ENCODE measurements at places on chromosomes 16 and 17.

DNA sequence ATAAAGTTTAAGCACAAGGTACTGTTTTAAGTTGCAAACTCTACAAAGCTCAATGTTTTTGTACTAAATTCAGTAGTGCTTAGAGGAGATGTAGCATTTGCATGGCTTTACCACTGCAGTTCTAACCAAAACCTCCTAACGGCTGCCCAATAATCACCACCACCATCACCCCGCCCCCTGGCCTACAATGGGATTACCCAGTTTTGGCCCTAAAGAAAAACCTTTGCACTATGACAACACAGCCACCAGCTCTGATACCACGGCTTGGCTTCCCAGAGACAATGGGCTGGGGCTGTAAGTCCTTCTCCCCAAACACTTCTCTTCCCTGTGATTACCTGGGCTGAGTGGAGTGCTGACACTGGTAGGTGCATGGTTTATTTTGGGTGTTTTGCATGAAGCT is 58.4 kb upstream of the MTMR4 start:
- no peak for DNase-seq

GRCh38 chr17:20156196-20157000 is 147.2 kb downstream of the SPECC1 start:
- peak; percentile 41 for DNase-seq

GRCh38 chr17:62188713-62189112 is 123.6 kb upstream of the MED13 start:
- DNase-seq: no peak

GRCh38 chr17:48554412-48555257 is 9.7 kb upstream of the HOXB2 start:
- no peak for DNase-seq

- no peak for DNase-seq
These were observed 527 bp upstream of the UBE2Z start for GRCh38 chr17:48907713-48908046.

GRCh38 chr17:15273141-15273793 is 8.1 kb upstream of the PMP22 start:
- no peak for DNase-seq

DNA sequence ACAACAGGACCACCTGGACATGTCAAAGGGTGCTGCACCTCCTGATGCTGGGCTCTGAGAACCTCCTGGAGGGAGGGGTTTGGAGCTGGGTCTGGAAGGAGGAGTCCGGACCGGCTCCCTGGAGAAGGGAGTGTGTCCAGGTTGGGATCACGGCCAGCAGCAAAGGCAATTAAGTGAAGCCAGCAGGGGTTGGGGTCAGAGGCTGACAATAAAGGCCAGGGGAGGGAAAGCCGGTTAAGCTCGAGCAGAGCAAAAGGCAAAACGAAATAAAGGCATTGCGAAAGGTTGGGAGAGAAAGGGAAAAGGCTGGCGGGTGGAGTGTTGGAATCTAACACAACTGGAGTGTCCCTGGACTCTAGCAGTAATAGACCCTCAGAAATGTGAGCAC is 992 bp upstream of the CACNG4 start:
- DNase-seq: no peak

DNA sequence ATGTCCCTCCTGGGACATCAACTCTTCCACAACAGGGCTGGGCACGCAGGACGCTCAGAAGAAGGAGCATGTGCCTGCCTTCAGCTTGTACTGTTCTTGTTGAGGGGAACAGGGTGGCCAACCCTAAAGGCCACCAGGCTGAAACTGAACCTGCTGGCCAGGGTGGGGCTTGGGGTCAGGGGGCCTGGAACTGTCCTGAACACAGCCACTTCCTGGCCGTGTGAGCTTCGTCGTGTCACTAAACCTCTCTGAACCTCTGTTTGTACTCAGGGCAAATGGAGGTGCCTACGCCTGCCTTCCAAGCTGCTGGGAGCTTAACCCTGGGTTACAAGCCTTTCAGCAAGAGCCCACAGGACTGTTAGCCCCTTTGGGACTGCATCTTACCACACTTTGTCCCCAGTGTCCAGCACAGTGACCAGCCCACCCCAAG is 6.7 kb downstream of the ARHGAP27 start:
- DNase-seq: no peak

GRCh38 chr16:9598731-9599083 is 507.3 kb downstream of the HAPSTR1 start:
- DNase-seq: no peak

GRCh38 chr17:33534087-33534486 is 241.0 kb upstream of the ASIC2 start:
- no peak for DNase-seq

- DNase-seq: no peak
These were observed 110.6 kb downstream of the PRKCA start for GRCh38 chr17:66412857-66413558.

DNA sequence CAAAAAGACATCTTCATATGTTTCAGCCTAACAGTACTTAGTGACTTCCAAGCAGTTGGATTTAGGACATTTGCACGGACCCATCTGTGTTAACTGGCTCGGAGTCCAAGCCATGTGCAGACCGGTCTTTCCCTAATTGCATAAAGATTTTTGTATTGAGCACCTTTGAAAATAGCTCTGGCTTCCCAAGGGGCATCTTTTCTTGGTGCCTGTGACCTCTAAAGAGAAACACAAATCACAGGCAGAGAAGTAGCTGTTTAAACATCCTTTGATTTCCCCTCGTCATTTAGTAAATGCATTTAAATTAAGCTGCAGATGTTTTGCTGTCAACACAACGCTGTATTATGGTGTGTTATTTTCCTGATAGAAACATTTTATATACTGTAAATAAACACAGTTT is 288.2 kb upstream of the SALL1 start:
- DNase-seq: no peak

DNA sequence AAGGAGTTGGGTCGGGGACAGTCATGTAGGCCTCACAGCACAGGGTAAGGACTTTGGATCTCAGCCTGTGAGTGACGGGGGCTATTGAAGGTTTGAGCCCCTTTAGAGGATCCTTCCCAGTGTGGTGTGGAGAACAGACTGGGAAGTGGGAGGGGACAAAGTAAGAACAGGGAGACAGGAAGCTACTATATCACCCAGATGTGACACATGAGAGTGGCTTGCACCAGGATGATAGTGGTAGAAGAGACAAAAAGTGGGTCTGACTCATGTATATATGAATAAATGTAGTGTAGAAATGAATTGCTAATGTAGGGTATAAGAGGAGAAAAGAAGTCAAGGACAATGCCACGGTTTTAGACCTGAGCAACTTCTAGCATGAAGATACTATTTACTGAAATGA is 4.5 kb downstream of the NUP93 start:
- DNase-seq: no peak

DNA sequence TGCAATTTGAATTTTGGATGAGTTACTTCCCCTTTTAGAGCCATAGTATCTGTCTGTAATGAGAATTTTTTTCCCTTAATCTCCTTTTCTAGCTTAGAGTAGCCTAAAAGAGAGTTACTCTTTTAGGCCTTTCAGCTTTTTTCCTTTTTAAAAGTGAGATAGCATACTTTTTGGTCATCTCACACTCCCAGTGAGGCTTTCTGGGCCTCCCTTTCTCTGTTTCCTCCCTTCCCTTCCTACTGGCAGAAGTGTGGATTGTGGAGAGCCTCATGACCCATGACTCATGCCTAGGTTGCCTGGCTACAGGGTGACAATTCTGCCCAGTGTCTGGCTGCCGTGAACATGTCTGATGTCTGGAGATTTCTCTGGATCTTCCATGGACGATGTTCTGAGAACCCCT is 15.2 kb downstream of the KRT23 start:
- DNase-seq: no peak

DNA sequence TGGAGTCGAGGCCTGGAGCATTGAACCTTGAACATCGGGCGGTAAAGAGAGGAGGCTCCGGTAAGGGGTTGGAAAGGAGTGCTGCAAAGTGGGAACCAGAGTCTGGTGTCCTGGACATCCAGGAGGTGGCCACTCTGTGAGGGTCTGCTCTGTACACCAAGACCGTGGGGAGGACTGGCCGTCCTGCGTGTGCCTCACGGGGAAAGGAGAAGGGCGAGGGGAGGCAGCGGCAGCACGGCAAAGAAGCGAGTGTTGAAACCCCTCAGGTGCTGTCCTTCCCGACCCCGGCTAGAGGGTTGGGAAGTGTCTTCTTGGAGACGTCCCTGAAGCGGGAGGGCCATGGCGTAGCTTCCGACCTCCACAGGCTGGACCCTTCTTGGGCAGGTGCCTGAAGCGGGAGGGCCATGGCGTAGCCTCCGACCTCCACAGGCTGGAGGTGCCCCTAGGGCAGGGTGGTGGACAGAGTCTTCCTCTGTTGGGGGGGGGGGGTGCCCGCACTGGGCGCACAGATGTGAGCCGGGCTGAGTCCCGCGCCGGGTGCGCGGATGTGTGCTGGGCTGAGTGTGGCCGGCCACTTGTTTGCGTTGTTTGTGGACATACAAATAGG is 42.0 kb downstream of the FOXK2 start:
- DNase-seq: no peak

- no peak for DNase-seq
These were observed 11.2 kb downstream of the PAM16 start for GRCh38 chr16:4339909-4340308.

DNA sequence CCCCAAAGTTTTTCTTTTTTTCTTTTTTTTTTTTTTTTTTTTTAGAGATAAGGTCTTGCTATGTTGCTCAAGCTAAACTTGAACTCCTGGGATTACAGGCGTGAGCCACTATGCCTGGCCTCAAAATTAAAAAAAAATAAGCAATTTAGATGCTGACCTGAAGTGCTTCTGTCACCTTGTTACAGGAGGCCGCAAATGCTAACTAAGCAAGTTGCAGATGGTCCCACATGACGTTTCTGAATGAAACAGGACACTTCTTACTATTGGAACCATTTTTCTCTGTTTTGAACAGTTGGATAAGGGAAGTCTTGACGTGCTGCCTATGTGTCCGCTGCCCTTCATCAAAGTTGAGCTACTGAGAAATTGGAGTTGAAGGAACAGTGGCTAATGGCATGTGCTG is 8.8 kb downstream of the ANKRD40CL start:
- no peak for DNase-seq
